ENCODE measurements at places on chromosomes 2 and 18. TPM values are rescaled to one million over a fixed set of nuclear protein-coding genes. Genes with fewer than 3 reads are reported as not detected.

CHRND gene
- total RNA-seq = not detected

RFX8 gene
- total RNA-seq = 2.6 TPM

- peaks cover 9% of the 10 kb centered on the region for H3K36me3 ChIP-seq
- no peak overlapping the region for H3K27ac ChIP-seq
- H3K27me3 ChIP-seq = no peaks in the 10 kb centered on the region
- peaks cover 24% of the 10 kb centered on the region for H3K4me1 ChIP-seq
- DNase-seq = no peak
Observed at GRCh38 chr18:79690071-79690470, 10.5 kb downstream of the CTDP1 start.

DNA sequence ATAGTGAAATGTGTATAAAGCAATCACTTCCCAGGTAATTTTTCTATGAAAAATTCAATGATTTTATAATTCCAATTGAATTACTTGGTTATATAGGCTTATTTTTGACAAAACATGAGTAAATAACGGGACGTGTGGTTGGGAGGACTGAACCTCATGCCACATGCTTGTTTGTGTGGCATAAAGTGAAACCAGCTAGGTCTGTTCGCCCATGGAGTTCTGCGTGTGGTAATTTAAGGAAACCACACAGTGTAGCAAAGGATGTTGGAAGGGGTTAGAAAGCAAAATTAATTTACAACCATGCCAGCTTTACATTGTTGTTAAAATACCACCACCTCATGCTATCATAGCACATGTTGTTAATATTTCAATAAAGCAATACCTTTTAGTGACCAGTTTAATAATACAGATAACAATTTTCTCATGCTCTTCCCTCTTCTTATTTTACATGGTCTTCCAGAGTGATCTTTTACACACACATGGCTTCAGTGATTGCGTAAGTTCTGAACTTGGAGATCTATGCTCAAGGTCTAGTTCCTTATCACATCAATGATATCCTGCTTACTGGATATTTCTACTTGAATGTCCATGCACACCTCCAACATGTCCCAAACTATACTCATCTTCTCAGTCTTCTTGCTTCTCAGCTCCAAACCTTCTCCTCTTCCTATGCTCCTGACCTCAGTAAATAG, 156.4 kb upstream of the ITGA4 start:
- peak overlapping the region; percentile 72 for H3K27ac ChIP-seq
- H3K4me1 ChIP-seq = peaks cover 53% of the 10 kb centered on the region
- H3K27me3 ChIP-seq = no peaks in the 10 kb centered on the region
- peaks cover 38% of the 10 kb centered on the region for H3K36me3 ChIP-seq
- peak overlapping the region; percentile 55 for H3K4me3 ChIP-seq

GRCh38 chr2:241734467-241735208, at the start of gene D2HGDH:
D2HGDH (plus strand) TSS chr2:241734630; CDS start chr2:241735225, 595 bp downstream.
- H3K36me3 ChIP-seq = peaks cover 7% of the 10 kb centered on the region
- peak; percentile 95 for DNase-seq
- peak within 1 kb of the TSS; percentile 68 for H3K27ac ChIP-seq
- H3K27me3 ChIP-seq = peaks cover 1% of the 10 kb centered on the region
- peaks cover 61% of the 10 kb centered on the region for H3K4me1 ChIP-seq
- H3K4me3 ChIP-seq = peak within 1 kb of the TSS; percentile 80
